ENCODE measurements at places on chromosomes 7 and 10. TPM values are rescaled to one million over a fixed set of nuclear protein-coding genes. Genes with fewer than 3 reads are reported as not detected.

The HIP1 gene
- 44.7 TPM for total RNA-seq

The ZNF786 gene
- total RNA-seq = 7.5 TPM

The NCAPG2 gene
- total RNA-seq = 14.0 TPM

The PRKCQ gene
- not detected for total RNA-seq

The PSD gene
- total RNA-seq = not detected

The PTPN20 gene
- total RNA-seq = 0.19 TPM

The VWA2 gene
- under 0.01 TPM for total RNA-seq

The NRG3 gene
- total RNA-seq = 6.5 TPM

The CTAGE4 gene
- not detected for total RNA-seq
